Activated T-helper 1 cell treated with anti-CD3 and anti-CD28 coated beads, Interleukin-12 subunit alpha, Interleukin-12 subunit beta, Interleukin-2, Interleukin-4 antibody, amounts not matched to agents 30 ng/mL and 10 ng/mL and 1 ng/mL, durations not matched to agents 14 hours and 24 hours and 36 hours (primary cell): ENCODE measurements at places on chromosomes 4 and X.

- no peaks in the 10 kb centered on the region for H3K4me1 ChIP-seq
- no peaks in the 10 kb centered on the region for H3K36me3 ChIP-seq
- H3K27me3 ChIP-seq, result no peaks in the 10 kb centered on the region
Observed at GRCh38 chr4:27666943-27667342, 806.3 kb downstream of the STIM2 start.

DNA sequence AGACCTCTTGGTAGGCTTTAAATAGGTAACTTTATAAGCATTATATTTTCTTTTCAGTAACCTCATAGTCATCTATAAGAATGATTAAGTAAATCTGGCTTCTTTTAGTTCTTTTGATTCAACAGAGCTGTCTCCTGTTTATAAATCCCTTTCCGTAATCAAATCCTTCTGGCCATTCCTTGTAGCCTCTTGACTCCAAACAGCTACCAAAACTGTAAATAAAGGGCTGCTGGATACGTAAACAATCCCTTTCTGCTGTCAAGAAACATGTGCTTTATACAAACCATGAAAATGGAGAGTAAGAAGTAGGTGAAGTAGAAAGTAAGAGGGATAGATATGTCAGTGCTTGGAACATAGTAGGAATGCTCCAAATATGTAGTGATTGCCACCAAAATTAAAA, 183.2 kb upstream of the CASK start:
- peaks cover 29% of the 10 kb centered on the region for H3K4me1 ChIP-seq
- H3K4me3 ChIP-seq, result no peak overlapping the region
- no peak for DNase-seq
- no peak overlapping the region for H3K27ac ChIP-seq
- H3K27me3 ChIP-seq, result no peaks in the 10 kb centered on the region

GRCh38 chr4:94516999-94517398, 65.3 kb downstream of the PDLIM5 start:
- H3K27me3 ChIP-seq, result peaks cover 3% of the 10 kb centered on the region
- H3K27ac ChIP-seq, result no peak overlapping the region
- H3K4me3 ChIP-seq, result no peak overlapping the region
- H3K36me3 ChIP-seq, result no peaks in the 10 kb centered on the region
- peaks cover 6% of the 10 kb centered on the region for H3K4me1 ChIP-seq
- no peak for DNase-seq

GRCh38 chr4:38765382-38765781, 17.4 kb downstream of the TLR10 start:
- no peak overlapping the region for H3K27ac ChIP-seq
- peaks cover 4% of the 10 kb centered on the region for H3K36me3 ChIP-seq
- DNase-seq, result no peak
- peaks cover 24% of the 10 kb centered on the region for H3K4me1 ChIP-seq
- peaks cover 1% of the 10 kb centered on the region for H3K27me3 ChIP-seq

DNA sequence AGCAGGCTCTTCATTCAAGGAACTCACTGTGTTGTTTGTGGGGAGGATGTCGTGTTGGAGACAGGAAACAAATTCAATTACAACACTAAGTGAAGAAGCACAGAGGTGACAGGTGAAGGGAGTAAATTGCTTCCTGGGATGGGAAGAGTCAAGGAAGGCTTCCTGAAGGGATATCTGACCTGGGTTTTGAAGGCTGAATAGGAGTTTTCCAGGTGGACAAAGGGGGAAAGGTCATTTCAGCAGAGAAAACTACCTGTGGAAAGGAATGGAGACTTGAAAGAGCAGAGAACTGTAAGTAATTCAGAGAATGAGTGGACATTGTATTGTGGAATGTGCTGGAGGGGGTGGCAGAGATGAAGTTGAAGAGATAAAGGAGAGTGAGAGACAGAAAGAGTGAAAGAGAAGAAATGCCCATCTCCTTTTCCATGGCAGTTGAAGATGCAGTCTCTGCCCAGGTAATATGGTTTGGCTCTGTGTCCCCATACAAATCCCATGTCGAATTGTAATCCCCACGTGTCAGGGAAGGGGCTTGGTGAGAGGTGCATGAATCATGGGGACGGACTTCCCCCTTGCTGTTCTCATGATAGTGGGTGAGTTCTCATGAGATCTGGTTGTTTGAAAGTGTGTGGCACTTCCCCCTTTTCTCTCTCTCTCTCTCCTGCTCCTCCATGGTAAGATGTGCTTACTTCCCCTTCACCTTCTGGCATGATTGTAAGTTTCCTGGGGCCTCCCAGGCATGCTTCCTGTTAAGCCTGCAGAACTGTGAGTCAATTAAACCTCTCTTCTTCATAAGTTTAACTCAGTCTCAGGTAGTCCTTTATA, 205.7 kb upstream of the BCOR start:
- H3K36me3 ChIP-seq, result no peaks in the 10 kb centered on the region
- peaks cover 11% of the 10 kb centered on the region for H3K4me1 ChIP-seq
- peaks cover 4% of the 10 kb centered on the region for H3K27me3 ChIP-seq
- no peak for DNase-seq
